IMR-90 (cell line): ENCODE measurements at places on chromosomes 6 and 20.

GRCh38 chr6:13044896-13045295 lies 283.4 kb downstream of the TBC1D7 start:
- no peaks in the 10 kb centered on the region for H3K27me3 ChIP-seq
- no peaks in the 10 kb centered on the region for H3K36me3 ChIP-seq
- H3K4me1 ChIP-seq: no peaks in the 10 kb centered on the region
- DNase-seq: no peak

- no peak overlapping the region for H3K4me3 ChIP-seq
- DNase-seq: peak; percentile 44
- H3K27me3 ChIP-seq: peaks cover 4% of the 10 kb centered on the region
- no peaks in the 10 kb centered on the region for H3K36me3 ChIP-seq
- H3K27ac ChIP-seq: no peak overlapping the region
These were observed 7.2 kb downstream of the ADGRF1 start for GRCh38 chr6:47034926-47035325.

GRCh38 chr6:108838101-108838717 lies 10.0 kb upstream of the ARMC2 start:
- H3K27me3 ChIP-seq: no peaks in the 10 kb centered on the region; the same call in none of the 2 replicates
- peak; percentile 6 for DNase-seq
- H3K4me1 ChIP-seq: peaks cover 6% of the 10 kb centered on the region; the same call in 1 of the 2 replicates
- H3K36me3 ChIP-seq: no peaks in the 10 kb centered on the region
- no peak overlapping the region for H3K4me3 ChIP-seq

DNA sequence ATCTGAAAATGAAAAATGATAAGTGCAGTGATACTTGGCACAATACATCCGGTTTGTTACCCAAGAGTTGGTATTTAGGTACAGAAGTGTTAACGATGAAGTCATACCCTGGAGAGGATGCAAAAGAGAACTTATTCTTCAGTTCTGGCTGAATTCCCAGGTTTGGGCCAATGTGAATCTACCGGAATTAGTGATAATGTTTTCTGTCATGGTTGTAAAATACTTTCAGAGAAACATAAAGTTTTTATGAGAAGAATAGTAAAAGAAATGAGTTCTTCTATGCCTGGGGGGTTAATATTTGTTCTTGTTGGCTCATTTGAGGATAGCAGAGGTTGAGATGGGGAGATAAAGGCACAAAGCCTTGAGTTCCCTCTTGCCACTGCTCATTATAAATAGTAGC lies 509.9 kb upstream of the POU3F2 start:
- H3K4me3 ChIP-seq: no peak overlapping the region
- no peaks in the 10 kb centered on the region for H3K4me1 ChIP-seq
- no peaks in the 10 kb centered on the region for H3K27me3 ChIP-seq
- no peak overlapping the region for H3K27ac ChIP-seq
- no peaks in the 10 kb centered on the region for H3K36me3 ChIP-seq

DNA sequence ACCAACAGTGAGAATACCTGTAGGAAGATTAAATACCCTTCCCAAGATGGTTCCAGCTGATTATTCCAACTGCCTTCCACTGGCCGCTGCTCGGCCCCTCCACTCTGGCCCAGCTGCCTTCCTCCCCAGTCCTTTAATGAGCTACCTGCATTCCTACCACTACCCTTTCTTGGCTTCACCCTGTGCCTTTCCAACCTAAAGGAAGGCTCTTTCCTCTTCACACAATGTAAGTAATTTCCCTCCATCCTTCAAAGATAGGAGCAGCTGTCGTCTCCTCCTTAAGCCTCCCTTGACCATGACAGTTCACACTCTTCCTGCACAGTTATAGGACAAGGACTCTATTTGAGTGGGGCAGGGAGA lies 16.2 kb upstream of the SNX9 start:
- no peaks in the 10 kb centered on the region for H3K27me3 ChIP-seq
- no peak overlapping the region for H3K27ac ChIP-seq
- H3K36me3 ChIP-seq: no peaks in the 10 kb centered on the region
- H3K4me3 ChIP-seq: no peak overlapping the region
- no peak for DNase-seq

DNA sequence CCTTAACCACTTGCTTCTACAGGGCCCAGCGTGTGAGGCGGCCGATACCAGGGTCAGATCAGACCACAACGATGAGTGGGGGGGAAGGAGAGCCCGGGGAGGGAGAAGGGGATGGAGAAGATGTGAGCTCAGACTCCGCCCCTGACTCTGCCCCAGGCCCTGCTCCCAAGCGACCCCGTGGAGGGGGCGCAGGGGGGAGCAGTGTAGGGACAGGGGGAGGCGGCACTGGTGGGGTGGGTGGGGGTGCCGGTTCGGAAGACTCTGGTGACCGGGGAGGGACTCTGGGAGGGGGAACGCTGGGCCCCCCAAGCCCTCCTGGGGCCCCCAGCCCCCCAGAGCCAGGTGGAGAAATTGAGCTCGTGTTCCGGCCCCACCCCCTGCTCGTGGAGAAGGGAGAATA lies 2.8 kb downstream of the RING1 start:
- peaks cover 12% of the 10 kb centered on the region for H3K4me1 ChIP-seq
- H3K27me3 ChIP-seq: peaks cover 14% of the 10 kb centered on the region
- peaks cover 20% of the 10 kb centered on the region for H3K36me3 ChIP-seq
- H3K27ac ChIP-seq: no peak overlapping the region
- DNase-seq: no peak

- H3K27me3 ChIP-seq: no peaks in the 10 kb centered on the region; the same call in 1 of the 2 replicates
- no peak overlapping the region for H3K4me3 ChIP-seq
- H3K4me1 ChIP-seq: no peaks in the 10 kb centered on the region
- H3K36me3 ChIP-seq: no peaks in the 10 kb centered on the region
These were observed 10.4 kb upstream of the SGK2 start for GRCh38 chr20:43548273-43548880.

GRCh38 chr6:153729189-153729588 lies 309.9 kb upstream of the OPRM1 start:
- H3K36me3 ChIP-seq: no peaks in the 10 kb centered on the region
- H3K27me3 ChIP-seq: no peaks in the 10 kb centered on the region
- H3K27ac ChIP-seq: no peak overlapping the region
- no peaks in the 10 kb centered on the region for H3K4me1 ChIP-seq

DNA sequence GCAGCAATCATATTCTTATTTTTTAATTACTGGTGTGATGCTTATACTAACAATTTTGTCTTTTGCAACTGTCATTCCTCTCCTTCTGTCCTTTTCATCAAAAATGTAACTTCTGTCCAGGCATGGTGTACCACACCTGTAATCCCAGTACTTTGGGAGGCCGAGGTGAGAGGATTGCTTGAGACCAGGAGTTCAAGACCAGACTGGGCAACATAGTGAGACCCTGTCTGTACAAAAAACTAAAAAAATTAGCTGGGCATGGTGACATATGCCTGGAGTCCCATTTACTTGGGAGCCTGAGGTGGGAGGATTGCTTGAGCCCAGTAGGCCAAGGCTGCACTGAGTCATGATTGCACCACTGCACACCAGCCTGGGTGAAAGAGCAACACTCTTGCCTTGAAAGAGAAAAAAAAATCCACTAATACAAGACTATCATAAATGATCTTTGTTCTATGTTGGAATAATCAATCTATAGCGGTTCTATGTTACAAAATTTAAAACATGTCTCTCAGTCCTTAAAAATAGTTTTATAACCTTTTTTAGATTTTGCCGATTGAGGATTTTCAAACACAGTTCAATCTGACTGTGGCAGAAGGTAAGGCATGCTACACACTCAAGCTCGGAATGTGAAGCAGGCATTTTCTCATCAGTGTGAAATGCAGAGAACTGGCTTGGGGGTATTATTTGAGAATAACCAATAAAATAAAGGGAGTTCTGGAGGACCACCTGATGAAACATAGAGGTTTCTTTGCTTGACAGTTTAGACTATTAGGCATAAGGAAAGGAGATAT lies 70.4 kb downstream of the ENPP1 start:
- no peak overlapping the region for H3K27ac ChIP-seq
- H3K27me3 ChIP-seq: no peaks in the 10 kb centered on the region
- DNase-seq: peak; percentile 19

- no peaks in the 10 kb centered on the region for H3K4me1 ChIP-seq
- H3K27ac ChIP-seq: no peak overlapping the region
- no peak overlapping the region for H3K4me3 ChIP-seq
- H3K36me3 ChIP-seq: peaks cover 3% of the 10 kb centered on the region; the same call in 1 of the 2 replicates
These were observed 1.5 kb upstream of the CAPN11 start for GRCh38 chr6:44157152-44157521.

DNA sequence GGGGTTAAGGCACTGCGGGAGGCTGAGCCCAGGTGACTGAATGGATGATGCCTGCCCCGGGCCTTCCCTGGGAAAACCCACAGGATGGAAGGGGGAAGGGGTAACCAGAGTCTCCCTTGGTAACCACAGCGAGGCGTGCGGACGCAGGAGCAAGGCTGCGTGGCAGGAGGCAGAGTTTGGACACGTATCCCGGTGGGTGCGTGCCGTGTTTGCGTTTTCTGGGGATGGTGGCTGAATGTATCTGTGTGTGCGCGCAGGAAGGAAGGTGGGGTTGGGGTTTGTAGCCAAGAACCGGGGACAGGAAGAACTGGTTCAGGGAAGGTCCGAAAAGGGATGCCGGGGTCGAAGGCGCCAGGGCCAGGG lies 1.8 kb downstream of the MDGA1 start:
- DNase-seq: peak; percentile 51
- peak overlapping the region; percentile 56 for H3K4me3 ChIP-seq
- H3K36me3 ChIP-seq: no peaks in the 10 kb centered on the region
- peaks cover 15% of the 10 kb centered on the region for H3K4me1 ChIP-seq

DNA sequence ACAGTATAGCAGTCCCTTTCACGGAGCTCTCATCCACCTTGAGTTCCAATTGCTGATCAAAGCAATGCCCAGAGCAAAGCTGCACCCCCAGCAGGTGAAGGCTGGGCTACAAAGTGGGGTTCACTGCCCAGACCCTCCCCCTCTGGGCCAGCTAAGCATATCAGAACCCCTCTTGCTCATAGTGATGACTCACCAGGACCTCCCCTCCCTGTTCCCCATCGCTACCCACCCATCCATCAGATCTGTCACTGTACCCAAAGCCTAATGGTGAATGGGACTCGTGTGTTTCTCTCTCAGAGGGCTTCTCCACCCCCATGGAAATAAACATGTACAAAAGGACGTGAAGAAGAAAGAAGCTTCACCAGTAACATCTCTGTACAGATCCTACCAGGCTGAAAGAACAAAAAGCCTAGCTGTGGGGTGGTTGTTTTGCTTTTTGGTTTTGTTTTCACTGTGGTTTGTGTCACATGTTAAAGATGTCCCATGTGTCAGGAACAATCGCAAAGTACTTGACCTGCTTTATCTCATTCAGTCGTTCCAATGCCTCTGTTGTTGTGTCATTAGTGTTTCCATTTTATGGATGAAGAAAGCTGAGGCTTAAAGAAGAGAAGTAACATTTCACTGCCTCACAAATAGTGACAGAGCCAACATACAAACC lies 518.5 kb downstream of the CD83 start:
- peaks cover 10% of the 10 kb centered on the region for H3K4me1 ChIP-seq
- no peak overlapping the region for H3K27ac ChIP-seq
- H3K27me3 ChIP-seq: peaks cover 8% of the 10 kb centered on the region; the same call in 1 of the 2 replicates
- no peaks in the 10 kb centered on the region for H3K36me3 ChIP-seq

DNA sequence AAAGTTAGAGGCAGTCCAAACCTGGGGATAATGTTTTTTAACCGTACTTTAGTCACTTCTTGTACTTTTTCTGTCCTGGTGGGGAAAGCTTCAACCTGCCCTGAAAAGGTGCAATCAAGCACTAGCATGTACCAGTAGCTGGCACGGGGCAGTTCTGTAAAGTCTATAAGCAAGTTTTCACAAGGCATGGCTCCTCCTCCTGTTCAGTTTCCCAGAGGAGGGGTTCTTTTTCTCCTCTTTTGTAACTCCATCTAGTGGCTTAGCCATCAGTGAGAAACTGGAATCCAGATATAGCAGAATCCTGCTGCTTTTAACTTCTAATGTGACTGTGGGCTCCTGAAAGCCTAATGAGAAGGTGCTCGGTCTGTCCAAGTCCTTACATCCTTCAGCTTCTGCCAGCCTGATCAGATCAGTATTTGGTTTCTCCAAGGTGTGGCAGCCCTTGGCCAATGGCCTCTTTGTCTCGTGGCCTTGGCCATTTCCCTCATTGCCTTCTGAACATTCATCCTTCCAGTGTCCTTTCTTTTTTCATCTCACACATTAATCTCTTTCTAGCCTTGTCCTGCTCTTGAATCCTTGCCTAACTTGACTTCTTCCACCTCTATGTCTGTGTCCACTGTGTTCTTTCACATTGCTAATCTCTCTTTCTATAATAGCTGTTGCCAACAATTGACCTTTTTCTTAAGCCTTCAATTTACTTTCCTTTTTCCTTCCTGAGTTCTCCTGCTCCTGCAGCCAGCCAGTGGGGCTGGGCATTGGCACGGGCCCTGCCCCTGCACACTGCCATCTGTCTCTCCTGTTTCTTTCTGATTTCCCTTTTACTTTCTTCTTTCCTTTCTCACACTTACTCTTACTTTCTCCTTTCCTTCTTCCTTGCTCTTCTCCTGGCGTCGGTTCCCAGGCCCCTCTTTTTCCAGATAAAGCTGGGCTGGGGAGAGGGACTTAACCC lies 222.0 kb upstream of the SYNCRIP start:
- no peaks in the 10 kb centered on the region for H3K27me3 ChIP-seq
- no peaks in the 10 kb centered on the region for H3K36me3 ChIP-seq
- no peak overlapping the region for H3K27ac ChIP-seq

DNA sequence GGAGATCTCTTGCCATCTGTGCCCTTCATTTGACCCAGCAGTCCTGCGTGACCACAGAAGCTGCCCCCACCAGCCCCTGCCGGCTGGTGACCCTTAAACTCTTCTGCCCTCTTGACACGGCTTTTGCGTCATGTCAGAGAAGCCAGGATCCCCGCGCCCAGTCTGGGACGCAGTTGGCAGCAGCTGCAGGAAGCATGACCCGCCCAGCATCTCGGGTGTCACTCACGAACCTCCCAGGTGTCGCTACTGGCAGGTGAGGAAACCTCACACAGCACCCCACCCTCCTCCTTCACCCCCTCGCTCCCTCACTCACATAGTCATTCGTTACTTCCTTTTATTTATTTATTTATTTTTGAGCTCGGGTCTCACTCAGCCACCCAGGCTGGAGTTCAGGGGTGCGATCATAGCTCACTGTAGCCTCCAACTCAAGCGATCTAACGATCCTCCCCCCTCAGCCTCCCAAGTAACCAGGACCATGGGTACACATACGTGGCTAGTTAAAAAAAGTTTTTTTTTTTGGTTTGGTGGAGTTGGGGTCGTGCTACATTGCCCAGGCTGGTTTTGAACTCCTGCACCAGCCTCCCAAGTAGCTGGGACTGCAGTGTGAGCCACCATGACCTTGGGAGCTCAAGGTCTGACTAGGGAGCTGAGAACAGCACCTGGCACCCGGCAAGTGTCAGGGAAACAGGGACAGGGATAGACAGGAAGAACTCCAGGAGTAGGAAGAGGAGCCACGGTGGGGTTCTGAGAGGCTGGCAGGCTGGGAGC lies 14.1 kb upstream of the SPDEF start:
- no peak for DNase-seq

- no peak overlapping the region for H3K27ac ChIP-seq
- no peaks in the 10 kb centered on the region for H3K27me3 ChIP-seq
- no peak for DNase-seq
- H3K4me3 ChIP-seq: no peak overlapping the region
These were observed 64.6 kb upstream of the BTN3A2 start for GRCh38 chr6:26300359-26300758.

DNA sequence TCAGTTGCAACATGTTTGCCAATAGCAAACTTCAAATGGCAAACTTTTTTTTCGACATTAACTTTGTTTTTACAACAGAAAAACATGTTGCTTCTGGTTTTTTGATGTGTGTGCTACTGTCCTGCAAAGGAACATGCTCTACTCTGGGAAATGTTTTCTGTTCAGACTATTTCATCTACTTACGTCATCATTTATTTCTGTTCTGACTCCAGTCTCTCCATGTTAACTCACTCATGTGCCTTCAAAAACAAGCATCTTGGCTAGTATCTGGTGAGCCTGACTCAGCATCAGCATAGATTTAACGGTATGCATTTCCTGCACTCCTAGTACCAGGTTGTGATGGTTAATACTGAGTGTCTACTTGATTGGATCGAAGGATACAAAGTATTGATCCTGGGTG lies 36.1 kb upstream of the MAP7 start:
- DNase-seq: peak; percentile 98
- peak overlapping the region; percentile 60; the same call in 1 of the 2 replicates for H3K27ac ChIP-seq
- H3K36me3 ChIP-seq: peaks cover 20% of the 10 kb centered on the region
- H3K4me3 ChIP-seq: no peak overlapping the region
- no peaks in the 10 kb centered on the region for H3K27me3 ChIP-seq
